ENCODE measurements at places on chromosomes 3 and 15.

DNA sequence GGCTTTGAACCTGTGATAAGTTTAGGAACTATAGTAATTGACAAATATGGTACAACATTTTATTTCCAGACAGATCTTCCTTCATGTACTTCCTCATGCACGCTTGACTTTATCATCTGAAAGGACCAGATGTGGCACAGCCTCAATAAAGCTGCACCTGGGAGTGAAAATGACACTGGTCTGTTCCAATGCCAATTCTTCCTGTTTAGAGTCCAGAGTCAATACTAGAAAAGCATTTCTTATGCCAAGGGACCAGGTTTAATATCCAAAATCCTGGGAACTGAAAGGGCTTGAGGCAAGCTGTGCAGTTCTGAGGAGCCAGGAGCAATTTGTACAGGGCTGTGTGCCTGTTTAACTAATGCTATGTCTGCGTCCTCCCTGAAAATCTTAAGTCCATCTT is 15.3 kb downstream of the DPH6 start:
- no peak for DNase-seq

DNA sequence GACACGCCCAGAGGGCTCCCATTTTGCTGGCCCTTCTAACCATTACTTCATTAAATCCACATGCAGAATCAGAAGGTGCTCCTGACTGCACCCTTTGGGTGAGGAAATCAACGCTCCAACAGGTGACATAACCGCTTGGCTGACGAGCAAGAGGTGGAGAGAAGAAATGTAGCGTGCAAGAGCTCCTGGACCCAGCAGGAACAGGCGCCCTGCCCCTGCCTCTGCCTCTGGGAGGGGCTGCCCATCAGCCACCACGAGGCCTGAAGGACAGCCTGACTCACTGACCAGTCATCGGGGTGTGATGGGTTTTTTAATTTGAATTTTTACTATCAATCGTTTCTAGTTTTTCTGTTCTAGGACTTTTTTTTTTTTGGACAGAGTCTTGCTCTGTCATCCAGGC is 218.2 kb downstream of the ADAMTS17 start:
- no peak for DNase-seq

DNA sequence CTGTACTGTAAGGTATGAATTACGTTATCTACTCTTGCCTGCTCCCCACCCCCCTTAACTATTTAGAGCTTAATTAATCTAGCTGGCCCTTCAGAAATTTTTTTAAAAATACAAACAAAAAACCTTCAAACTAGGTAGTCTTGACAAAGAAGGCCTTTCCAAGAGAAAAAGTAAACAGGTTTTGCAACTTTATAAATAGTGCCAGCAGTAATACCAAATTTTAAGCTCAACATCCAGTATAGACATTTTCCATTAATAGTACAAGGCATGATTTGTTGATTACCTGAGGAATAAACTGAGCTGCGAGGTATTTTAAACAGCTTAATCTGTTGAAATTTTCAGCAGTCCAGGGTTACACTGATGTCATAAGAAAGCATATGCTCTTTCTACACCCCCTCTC is 20.1 kb downstream of the STX19 start:
- no peak for DNase-seq

- DNase-seq: no peak
Observed at GRCh38 chr3:29338377-29338776, 57.5 kb downstream of the RBMS3 start.

GRCh38 chr3:32428092-32429068 is 36.7 kb downstream of the CMTM7 start:
- DNase-seq: no peak

DNA sequence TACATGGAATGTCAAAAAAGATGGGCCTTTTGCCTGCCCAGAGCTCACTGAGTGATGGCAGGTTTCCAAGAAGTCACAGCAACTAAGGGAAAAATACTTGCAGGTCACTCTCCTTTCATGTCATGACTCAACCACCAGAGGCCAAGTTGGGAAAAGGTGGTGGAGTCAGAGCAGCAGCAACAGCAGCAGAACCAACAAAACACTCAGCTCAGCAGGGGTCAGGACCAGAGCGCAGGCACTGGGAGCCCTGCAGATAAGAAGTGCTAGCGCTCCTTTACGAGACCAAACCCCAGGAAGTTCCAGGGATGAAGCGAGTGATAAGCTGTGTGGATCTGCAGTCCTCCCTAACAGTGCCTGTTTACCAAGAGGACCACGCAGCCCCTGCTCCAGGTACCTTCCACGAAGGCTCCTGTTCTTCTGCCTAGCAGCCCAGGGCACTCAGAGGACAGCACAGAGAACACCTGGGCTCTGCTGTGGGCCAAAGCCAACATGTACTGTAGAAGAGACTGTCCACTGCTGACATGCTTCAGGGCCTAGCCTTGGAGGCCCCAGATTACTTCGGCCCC is 26.0 kb downstream of the POC1A start:
- DNase-seq: no peak

DNA sequence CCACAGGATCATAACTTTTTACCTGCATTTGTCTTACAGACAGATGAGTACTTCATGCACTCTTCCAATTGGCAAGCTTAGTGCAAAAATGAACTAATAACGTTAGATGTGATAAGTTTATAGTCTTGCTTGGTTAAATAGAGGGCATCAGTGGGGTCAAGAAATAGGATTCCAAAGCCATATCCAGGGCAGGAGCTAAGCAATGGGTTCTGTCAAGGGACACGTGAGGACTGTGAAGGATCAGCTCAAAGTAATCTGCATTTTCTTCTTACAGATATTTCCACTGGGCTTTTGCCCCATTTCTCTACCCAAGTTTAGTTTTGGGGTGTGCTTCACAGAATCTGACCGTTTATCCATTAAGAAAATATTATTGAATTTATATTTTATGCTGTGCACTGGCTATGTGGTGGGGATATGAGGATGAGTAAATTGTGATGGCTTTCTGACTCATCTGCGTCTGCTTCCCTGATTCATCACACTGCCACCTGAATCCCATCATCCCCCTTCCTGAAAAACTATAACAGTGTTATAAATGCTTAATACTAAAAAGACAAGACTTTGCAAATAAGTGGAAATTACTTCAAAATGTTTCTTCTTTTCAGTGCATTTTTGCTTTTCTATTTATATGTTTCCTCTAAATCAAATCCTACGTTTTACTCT is 17.5 kb downstream of the PPP2R3A start:
- no peak for DNase-seq

GRCh38 chr15:81785679-81786078 is 260.1 kb downstream of the MEX3B start:
- no peak for DNase-seq

DNA sequence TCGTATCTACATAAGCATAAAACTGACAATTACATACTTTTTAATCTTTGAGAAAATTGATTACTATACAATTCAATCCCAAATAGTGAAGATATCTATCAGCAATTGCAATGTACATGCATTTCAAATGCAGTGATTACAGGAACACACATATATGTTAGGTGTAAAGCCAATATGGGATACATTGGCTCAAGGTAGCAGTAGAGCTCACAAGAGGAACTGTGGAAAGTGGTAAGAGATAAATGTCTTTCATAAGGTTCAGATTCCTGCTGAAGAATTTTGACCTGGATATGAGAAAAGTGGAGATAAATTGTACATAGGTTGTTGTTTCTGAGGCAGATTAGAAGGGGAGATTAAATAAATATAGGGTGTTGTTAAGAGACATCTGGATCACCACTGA is 1280.5 kb downstream of the OTOL1 start:
- DNase-seq: no peak

GRCh38 chr15:45182996-45183395 is 4.8 kb downstream of the SHF start:
- DNase-seq: no peak

DNA sequence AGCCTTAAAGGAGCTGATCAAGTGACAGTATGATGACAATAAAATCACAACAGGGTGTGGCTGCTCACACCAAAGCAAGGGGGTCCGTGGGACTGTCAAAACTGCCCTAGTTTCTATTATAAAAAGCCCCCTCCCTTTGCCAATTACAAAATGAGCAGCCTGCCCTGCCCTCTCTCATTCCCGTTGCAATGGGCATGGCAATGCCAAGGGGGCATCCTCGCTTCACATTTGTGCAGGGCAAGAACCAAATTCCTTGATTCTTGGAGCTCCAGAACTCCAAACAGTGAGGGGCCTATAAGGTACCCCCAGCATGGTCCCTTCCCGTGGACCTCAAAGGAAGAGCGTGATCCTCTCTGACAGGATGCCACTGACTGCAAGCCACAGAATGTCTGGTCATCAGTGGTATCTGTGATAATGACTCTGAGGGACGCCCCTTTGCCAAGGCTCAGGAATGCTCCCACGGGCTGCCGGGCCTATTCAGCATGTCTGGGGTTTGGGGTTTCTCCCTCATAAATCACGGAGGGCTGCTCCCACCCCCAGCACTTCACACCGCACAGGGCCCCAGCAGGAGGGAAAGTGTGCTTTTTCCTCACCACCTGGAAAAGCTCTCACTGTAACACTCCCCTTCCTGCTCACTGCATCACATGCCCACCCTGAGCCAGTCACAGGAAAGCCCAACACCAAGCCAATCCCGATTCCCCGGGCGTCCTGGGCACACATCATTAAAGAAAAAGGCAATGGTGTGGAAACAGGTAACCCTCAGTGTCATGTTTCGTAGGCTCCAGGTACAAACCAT is 105.1 kb upstream of the TRPM1 start:
- DNase-seq: no peak

Measured in neuronal stem cell (in vitro differentiated cells).